RPMI7951 (cell line): ENCODE measurements at places on chromosomes 1 and 21. TPM values are rescaled to one million over a fixed set of nuclear protein-coding genes. Genes with fewer than 3 reads are reported as not detected.
A peak's percentile ranks its signal among the peaks of the same experiment; 100 is the strongest.

GRCh38 chr1:229848752-229849677, 218.0 kb upstream of the GALNT2 start:
- DNase-seq, result peak; percentile 44

DNA sequence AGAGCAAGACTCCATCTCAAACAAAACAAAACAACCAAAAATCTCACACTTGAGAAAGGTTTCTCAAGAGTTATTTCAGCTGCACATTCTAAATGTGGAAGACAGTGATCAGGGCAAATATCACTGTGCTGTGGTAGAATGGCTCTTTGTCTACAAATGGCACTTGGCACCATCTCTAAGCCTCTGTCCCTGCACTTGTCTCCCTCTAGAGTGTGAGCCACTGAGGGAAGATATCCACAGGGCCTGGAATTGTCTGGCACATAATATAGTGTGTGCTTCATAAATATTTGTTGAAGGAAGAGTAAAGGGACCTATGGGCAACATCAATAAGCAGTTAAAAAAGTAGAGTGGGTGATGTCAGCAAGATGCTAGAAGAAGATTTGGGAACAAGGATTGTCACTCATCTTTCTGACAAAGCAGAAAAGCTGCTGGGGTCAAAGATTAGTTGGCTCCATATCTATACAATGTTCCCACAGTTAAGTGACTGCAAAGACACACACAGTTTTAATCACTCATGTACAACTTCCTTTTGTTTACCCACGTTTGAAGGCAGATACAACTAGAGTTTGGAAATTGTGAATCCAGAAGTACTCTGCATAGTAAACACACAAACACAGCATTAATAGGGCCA, 19.1 kb downstream of the CD101 start:
- DNase-seq, result no peak

- no peak for DNase-seq
Observed at GRCh38 chr1:155083052-155083541, 4.5 kb downstream of the EFNA3 start.

DNA sequence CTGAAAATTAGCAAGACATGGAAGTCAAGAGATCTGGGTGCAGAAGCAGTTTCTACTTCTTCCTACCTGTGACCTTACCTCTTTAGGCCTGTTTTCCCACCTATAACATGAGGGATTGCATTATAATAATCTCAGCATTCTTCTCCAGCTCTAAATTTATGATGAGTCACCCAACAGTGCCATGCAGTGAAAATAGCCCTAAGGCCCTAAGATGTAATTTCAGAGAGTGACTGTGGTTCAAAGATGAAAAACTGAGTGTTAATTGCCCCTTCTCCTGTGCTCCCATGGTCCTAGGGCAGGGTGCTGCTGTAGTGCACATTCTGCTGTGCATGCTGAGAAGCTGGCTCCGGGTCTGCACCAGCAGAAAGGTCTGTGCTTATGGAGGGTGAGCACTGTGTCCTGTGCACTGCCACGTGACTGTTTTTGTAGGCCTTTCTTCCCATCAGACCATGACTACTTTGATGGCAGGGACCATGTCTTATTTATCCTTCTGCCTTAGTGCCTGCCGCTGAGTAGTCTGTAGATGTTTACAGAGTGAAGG, 29.7 kb downstream of the JUN start:
- DNase-seq, result peak; percentile 71

- DNase-seq, result no peak
Observed at GRCh38 chr1:57947471-57947870, 523.6 kb upstream of the DAB1 start.

Gene TCHH
- total RNA-seq, result under 0.01 TPM in 2 replicates

DNA sequence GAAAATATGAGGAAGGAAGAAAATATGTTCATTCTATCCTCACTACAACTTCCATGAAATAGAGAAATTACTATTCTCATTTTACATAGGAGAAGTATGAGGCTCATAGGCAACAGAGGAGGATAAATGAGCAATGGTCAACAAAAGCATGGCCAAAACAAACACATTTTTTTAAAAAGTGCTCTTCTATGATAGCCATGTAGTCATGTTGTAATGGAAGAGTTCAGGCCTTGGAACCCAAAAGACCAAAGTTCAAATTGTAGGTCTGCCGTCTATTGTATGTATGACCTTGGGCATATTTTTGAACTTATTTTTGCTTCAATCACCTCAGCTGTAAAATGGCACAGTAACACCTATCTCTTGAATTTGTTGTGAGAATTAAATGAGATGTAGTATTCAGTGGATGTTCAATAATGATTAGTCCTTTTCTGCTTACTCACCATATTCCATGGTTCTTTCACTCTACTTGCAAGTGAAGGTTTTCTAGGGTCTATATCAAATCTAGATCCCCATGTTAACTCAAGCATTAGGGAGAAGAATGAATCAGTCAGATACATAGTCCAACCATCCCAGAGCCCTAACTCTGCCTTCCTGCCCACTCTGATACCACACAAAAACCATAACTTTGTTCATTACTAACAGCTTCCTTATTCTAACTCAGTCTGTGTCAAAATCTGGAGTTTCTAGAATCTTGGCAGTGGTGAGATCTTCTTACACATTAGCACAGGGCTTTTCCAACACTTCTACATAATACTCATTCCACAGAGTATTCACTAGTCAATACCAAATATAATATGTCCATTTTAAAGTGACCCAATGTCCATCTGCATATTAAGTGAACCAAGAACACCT, 353.2 kb downstream of the PLPP3 start:
- no peak for DNase-seq
